Right cardiac atrium (tissue), 5 donors: ENCODE measurements at places on chromosomes 2 and 18. TPM values are rescaled to one million over a fixed set of nuclear protein-coding genes. Genes with fewer than 3 reads are reported as not detected.

The LRATD1 gene
- total RNA-seq: 8.3 TPM

The PNKD gene
- 96.5 TPM for total RNA-seq

The GPR35 gene
- 0.83 TPM for total RNA-seq

The DNAH7 gene
- total RNA-seq: 0.35 TPM

- DNase-seq: no peak
Observed at GRCh38 chr18:12628706-12629702, 28.9 kb downstream of the SPIRE1 start.

- DNase-seq: no peak
Observed at GRCh38 chr2:56613920-56614319, 430.1 kb downstream of the CCDC85A start.

DNA sequence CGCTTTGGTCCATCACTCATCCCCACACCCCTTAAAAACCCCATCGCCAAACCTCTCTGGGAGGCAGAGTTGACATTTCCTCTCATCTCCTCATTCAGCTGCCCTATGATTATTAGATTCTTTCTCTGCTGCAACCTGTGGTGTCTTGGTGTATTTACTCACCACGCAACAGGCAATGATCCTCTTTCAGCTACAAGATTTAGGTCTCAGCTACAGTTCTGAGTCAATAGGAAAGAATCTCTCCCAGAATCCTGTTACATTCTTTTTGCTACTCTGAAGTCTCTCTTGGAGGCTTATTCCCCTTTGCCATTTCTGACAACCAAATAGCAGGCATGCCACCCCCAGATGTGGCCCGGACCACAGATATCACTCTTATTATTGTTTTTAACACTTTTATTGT lies 468.3 kb upstream of the GYPC start:
- no peak for DNase-seq

GRCh38 chr2:216475767-216476166 lies 22.9 kb upstream of the RPL37A start:
- DNase-seq: no peak

DNA sequence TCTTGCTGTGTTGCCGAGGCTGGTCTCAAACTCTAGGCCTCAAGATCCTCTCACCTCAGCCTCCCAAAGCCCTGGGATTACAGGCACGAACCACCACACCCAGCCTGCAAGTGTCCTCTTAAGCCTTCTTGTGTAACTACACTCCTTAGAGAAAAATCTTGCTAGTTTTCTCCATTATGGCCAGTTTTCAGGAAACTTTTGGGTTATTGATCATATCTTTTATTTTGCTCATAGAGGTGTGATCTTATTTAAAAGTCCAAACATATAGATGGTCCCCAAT lies 2.4 kb downstream of the SOCS6 start:
- DNase-seq: no peak

DNA sequence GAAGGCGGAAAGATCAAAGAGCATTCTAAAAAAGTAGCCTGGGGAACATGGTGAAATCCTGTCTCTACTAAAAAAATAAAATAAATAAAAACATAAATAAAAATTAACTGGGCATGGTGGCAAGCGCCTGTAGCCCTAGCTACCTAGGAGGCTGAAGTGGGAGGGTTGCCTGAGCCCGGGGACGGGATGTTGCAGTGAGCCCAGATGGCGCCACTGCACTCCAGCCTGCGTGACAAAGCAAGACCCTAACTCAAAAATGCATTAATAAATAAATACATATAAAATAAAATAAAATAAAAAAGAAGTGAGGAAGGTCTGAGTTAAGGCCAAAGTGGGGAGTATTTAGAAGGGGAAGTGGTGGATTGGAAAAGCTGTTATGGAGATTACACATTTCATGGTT lies 1.3 kb upstream of the PSMD14 start:
- DNase-seq: no peak

DNA sequence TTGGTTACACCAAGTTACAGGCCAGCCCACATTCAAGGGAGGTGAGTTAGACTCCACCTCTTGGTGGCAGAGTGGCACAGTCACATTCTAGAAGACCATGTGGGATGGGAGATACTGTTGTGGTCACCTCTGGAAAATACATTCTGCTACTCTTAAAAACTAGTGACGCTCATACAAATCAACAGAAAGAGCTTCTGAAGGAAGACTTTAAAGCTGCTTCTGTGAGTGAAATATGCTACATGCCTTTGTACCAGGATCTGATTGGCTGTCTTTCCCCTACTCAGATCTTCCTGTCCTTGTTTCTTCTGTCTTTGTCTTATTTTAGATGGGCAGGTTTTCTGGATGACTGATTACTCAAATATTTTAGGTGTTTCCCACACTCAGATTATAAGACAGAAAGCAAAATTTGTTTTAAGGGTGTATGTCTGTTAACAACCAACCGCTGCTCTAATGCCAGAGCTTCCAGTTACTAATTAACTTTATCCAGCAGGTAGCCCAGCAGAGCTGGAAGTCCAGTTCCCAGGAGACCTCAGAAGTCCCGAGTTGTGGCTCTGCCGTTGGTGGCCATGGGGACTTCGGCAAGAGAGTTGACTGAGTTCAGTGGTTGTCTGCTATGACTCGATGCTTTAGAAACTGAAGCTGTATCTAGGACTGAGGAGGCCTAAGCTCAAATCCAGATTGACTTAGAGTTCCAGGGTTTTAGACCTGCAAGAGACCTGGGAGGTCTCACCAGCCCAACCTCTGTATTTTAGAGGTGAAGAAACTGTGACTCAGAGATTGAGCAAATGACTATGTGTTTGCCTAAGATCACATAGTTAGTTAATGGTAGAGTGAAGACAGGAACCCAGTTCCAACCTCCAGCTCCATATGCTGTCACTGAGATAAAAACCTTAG lies 7.4 kb downstream of the IL1R2 start:
- DNase-seq: no peak

DNA sequence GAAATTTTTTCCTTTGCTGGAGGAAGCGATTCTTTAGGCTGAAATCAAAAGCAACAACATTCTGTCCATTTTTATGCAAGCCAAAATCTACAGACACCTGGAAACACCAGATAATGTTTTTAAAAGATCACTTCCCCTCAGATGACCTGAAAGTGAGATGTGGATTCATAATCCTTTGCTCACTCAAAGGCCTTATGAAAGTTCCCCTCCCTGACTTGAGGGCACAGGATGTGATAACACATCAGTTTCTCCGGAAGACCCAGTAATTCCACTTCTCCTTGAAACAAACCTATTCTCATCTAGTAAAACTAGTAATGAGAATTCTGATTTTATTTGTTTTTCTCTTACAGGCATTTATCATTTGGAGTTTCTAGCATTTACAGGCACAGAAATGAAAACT lies 218.3 kb upstream of the RND3 start:
- no peak for DNase-seq

GRCh38 chr2:84389794-84390193 lies 69.3 kb downstream of the SUCLG1 start:
- DNase-seq: no peak
